ENCODE measurements at places on chromosomes 3 and 15.

GRCh38 chr3:45761831-45762230 lies 34.5 kb downstream of the SLC6A20 start:
- DNase-seq, result no peak

GRCh38 chr3:63613561-63613960 lies 38.9 kb upstream of the SNTN start:
- DNase-seq, result no peak

DNA sequence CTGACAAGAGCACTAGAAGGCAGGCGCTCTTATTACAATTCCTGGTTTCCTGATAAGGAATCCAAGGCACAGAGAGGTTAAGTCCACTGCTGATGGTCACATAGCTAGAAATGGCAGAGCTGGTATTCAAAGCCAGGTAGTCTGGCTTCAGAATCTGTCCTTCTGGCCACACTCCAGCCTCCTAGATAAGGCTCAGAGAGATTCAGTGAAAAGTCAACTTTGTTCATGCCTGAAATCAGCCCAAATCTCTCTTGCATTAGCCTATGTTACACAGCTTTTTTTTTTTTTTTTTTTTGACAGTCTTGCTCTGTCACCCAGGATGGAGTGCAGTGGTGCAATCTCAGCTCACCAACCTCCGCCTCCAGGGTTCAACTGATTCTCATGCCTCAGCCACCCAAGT lies 21.1 kb upstream of the CMTM8 start:
- no peak for DNase-seq

DNA sequence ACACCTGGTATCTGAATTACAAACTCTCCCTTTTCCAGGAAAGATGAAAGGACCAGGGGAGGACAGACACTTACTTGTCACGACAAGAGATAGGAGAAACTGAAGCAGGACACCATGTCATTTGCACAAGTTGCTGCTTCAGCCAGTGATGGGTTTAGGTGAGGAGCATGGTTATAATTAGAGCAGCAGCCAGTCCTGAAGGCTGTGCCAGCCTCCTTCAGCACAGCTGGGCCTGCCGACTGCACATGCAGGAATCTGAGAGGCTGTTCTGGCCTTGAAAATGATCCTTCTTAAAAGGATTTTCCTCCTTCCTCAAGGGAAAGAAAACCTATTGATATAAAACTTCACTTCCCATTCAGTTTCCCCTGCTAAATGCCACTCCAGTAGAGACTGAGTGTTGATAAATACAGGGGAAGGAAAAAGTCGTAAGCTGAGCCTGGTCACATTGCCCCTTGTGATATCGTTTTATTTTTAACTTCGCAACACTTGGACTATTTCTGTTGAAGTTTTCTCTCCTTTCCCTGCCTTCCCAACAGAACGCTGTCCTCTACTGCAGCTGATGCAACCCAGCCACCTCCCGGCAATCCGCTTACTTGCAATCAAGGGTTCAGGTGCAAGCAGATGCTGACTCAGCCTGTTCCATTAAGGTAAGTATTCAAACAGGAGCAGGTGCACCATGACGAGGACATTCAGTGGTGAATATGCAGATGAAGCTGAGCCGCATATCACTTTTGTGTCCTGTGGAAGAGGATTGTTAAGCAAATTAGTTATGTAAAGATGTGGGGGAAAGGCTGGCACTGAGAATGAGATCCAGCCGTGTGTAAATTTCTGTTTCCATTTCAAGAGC lies at the start of gene FBXO40:
Gene FBXO40 (plus strand): TSS at position 524 of the 847 bp plus-strand sequence. CDS start 27,197 bp downstream, outside the sequence.
- DNase-seq, result no peak

DNA sequence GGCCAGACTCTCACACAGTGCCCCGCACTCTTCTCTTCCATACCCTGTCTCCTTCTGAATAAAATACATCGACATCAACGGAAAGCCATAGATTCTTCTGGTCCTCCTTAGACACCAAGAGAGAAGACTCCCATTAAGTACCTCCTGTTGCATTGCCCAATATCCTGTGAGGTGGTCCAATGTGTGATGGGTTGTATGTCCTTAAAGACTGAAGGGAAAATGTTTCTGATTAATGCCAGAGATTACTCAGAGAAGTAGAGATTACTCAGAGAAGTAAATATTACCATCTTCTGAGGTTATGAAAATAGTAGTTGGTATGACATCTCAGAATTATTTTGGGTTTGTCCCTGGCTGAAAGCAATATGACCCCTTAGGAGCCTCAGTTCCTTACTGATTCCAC lies 60.8 kb upstream of the GALNT15 start:
- no peak for DNase-seq

GRCh38 chr15:101429646-101430045 lies 59.9 kb downstream of the PCSK6 start:
- DNase-seq, result no peak

- DNase-seq, result no peak
Observed at GRCh38 chr3:66439666-66440344, 61.0 kb downstream of the LRIG1 start.

GRCh38 chr3:187713504-187713903 lies 11.1 kb upstream of the RTP2 start:
- no peak for DNase-seq

DNA sequence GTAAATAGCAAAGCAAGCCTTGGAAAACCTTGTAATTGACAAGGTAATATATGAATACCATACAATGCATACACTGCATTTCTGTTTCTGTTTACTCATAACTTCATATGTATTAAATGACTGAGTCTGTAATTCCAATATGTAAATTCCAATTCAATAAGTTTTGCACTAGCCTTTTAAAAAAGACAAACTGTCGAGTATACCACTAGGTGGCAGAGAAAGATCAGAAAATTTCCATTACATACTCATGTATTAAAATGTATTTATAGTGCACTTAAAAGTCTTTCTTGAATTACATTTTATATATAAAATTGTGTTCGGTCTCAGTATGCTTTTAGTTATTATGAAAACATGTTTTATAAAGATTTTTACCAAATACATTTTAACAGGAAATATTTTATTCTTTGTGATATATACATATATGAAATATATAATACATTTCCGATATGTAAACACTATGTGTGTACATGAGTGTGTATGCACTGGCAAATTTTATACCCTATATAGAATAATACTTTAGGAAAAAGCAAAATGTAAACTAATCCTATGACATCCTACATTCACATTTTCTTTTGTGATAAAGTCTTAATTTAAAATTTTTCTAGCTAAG lies 216.8 kb downstream of the VGLL3 start:
- no peak for DNase-seq

- no peak for DNase-seq
Observed at GRCh38 chr3:45441584-45442310, 53.4 kb downstream of the LARS2 start.

- DNase-seq, result no peak
Observed at GRCh38 chr15:55247766-55248427, 41.7 kb downstream of the RAB27A start.

DNA sequence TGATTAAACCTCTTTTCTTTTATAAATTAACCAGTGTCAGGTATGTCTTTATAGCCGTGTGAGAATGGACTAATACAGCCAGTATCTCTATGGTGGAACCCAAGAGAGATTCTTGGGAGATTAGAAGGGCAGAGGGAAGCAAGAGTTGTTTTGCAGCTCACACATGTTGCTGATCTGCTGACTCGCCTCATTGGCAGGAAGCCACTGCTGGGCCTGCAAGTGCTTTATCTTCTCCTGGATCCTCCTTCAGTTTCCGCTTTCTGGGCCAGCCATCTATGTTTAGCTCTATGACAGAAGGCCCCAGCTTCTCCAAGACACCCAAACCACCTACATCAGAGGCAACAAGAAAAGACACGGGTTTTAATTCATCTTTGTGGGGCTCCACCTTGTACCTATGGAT lies 23.4 kb upstream of the GALNT15 start:
- no peak for DNase-seq

- no peak for DNase-seq
Observed at GRCh38 chr3:149449799-149450198, 24.7 kb upstream of the TM4SF4 start.

- no peak for DNase-seq
Observed at GRCh38 chr15:96261575-96262034, 68.9 kb upstream of the NR2F2 start.

- no peak for DNase-seq
Observed at GRCh38 chr3:10187290-10187876, 22.7 kb downstream of the IRAK2 start.

DNA sequence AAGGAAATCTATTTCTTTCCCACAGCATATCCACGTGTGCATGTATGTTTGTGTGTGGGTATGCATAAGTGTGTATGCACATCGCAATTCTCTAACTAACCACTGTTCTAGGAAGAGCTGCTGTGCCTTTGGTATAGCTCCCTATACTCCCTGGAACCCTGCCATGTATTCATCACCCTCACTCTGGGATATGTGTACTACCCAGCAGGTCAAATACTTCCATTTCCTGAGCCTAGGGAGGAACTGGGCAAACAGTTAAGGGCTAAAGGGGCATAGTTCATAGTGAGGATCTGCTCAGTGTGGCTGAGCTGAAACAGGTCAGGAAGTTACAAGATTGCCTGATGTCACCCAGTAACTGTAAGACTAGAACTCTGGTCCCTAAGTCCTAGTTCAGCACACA lies 260.4 kb downstream of the RPLP1 start:
- DNase-seq, result no peak

DNA sequence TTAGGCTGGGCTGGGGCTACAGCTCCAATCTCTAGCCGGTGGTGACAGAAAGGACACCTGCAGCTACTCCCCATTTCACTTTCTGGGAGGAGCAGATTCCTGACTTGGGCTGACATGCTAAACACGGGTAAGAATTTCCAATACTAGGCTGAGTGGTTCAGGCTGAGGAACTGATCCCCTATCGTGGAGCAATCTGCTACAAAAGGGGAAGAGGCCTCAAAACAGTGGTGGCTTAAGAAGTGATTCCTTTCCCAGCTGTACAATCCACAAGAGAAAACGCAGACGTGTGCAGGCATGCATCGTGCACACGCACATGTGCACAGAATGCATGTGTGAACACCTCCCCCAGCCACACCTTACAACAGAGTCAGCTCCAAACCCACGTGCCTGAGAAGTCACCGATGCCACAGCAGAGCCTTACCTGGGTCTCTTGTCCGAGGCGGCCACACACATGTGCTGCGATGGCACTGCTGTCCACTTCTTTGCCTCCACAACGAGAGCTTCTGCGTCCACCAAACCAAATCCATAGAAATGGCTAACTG lies 86.7 kb upstream of the SNRPA1 start:
- no peak for DNase-seq

DNA sequence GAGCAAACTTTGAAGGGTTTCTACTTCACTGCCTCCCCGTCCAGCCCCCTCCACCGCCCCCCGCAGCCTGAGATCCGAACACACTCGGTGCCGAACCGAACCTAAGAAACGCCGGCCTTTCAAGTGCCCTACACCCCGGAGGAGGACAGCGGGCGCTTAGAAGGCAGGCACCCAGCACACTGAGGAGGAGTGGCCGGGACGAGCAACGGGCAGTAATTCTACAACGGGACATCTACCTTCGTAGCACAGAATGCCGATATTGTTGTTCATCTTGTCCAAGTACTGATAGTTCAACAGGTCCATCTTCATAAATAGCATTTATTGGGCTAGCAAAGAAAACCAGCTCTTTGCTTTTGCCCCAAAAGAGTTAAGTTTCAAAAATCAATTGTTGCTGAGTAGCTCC lies 513 bp downstream of the VGLL4 start:
- DNase-seq, result peak; percentile 22

- no peak for DNase-seq
Observed at GRCh38 chr15:64068133-64068532, 21.8 kb upstream of the DAPK2 start.

GRCh38 chr3:97917813-97918536 lies 54.3 kb downstream of the RIOX2 start:
- no peak for DNase-seq

- no peak for DNase-seq
Observed at GRCh38 chr15:96322536-96323318, 7.8 kb upstream of the NR2F2 start.

- DNase-seq, result no peak
Observed at GRCh38 chr3:178525251-178525650, 11.0 kb upstream of the KCNMB2 start.

- DNase-seq, result no peak
Observed at GRCh38 chr3:19798324-19798723, 135.7 kb downstream of the EFHB start.

DNA sequence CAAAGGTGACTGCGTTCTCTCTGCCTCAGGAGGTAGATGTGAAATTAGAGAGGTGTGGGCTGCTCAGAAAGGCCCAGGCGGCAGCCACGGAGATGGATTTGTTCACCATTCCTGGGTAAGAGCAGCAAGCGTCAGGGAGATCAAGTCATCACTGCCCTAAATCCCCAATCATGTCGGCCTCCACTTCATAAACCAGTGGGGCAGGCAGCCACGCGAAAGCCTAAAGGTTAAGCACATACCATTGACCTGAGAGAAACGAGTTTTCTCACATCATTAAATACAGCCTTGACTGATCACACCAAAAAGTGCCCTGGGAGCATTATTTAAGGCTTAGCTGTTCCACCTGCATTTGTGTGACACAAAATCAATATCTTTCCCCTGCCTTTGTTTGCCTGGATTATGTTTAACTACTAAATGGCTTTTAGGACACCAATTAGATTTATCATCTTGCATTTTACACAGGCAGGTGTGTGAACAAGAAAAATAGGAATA lies 50.7 kb upstream of the FOXB1 start:
- DNase-seq, result no peak

- no peak for DNase-seq
Observed at GRCh38 chr3:127089486-127090145, 103.3 kb upstream of the PRR23E start.

- DNase-seq, result no peak
Observed at GRCh38 chr3:138187296-138188012, at the start of gene ARMC8. ARMC8 (plus strand) TSS chr3:138187301; CDS start chr3:138187555, 254 bp downstream.

- no peak for DNase-seq
Observed at GRCh38 chr15:96219681-96220080, 110.8 kb upstream of the NR2F2 start.

- peak; percentile 53 for DNase-seq
Observed at GRCh38 chr3:50652709-50653108, 22.0 kb upstream of the DOCK3 start.

- no peak for DNase-seq
Observed at GRCh38 chr3:76222201-76222600, 436.9 kb upstream of the ZNF717 start.

DNA sequence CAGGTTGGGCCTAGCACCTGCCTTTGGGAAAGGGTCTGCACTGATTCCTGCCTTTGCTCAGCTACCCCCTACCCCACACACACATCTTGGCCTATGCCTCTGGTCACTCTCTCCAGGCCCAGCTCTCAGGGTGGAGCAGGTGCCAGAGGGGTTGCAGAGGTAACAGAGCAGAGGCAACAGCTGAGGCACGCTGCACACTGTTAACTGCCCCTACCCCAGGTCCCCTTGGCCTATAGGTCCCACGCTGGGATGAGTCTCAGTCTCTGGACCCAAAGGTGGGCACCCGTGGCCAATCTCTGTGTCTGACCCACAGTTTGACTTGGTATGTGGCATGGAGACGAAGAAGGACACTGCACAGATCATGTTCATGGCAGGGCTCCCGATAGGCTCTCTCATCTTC lies 24.8 kb downstream of the SLC22A14 start:
- DNase-seq, result no peak

GRCh38 chr3:29144361-29144760 lies 136.5 kb upstream of the RBMS3 start:
- DNase-seq, result no peak
